ENCODE measurements at places on chromosomes 4 and X.

GRCh38 chr4:8703401-8703696 lies 110.8 kb downstream of the CPZ start:
- no peak for DNase-seq

DNA sequence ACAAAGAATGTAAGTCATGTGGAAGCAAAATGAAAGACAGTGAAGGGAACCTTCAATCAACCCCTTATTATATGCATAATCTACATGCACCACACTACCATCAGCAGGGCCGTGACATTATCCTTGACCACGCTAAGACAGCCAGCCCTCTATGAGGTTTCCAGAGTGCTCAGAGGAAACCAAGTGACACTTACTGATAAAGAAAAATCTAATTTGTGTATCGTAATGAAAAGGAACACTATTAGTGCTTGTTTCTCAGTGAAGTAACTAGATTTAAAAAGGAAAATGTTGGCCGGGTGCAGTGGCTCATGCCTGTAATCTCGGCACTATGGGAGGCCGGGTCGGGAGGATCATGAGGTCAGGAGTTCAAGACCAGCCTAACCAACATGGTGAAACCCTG lies 56.4 kb downstream of the ABCG2 start:
- no peak for DNase-seq

- DNase-seq: no peak
Measured at GRCh38 chrX:29870608-29871007, 344.8 kb upstream of the MAGEB2 start.

- no peak for DNase-seq
Measured at GRCh38 chr4:128524311-128524710, 236.7 kb upstream of the PGRMC2 start.

GRCh38 chr4:46934726-46935125 lies 25.7 kb upstream of the COX7B2 start:
- DNase-seq: no peak

DNA sequence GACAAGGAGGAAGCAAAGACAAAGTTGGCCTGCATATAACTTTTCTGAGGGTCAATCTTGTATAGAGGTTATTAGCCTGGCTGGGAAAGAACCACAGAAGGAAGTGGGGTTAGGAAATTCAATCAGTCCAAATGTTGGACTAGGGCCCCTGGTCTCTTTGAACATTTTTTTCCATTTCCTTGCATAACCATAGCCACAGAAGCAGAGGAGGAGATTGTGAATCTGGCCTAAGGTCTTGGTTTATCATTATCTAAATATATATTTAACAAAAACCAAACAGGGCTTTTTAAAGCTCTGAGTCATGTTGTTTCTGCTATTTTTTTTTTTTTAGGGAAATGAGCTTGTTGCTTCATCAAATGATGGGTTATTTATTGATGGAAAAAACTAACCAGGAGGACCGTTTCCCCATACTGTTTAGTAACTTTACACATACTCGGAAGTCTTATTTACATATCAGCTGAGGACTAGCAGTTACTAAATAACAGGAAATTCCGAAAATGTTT lies 97.7 kb upstream of the ACSL4 start:
- DNase-seq: no peak

DNA sequence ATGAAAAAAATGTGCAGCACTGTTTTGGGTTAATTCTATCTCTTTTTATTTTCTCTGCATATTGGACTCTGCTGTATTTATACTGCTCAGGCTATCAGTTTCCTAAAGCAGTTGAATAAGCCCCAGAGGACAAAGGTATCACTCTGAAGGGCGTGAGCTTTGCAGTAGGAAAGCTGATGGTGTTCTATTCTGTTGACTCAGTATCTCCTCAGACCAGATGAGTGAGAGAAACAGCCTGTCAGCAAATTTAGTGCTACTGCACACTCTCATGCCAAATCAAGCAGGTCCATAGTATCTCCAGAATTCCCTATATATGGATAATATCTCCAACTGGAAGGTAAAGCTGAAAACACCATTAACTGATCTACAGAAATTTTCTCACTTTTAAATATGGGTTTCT lies 132.3 kb upstream of the UGT8 start:
- no peak for DNase-seq

DNA sequence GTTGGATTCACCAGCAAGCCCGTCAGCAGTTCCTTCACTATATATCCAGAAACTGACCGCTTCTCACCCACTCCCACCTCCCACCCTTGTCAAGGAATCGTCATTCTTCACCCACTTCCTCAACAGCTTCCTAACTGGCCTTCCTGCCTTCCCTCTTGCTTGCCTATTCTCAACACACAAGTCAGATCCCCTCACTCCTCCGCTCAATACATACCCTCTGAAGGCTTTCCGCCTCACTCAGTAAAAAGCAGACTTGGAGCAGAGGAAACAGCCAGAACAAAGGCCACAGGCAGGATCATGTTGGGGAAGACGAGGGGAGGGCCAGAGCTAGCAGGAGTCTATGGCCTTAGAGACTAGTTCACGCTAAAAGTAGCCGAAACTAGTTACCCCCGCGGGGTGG lies 23.7 kb downstream of the RWDD4 start:
- no peak for DNase-seq

- no peak for DNase-seq
Measured at GRCh38 chrX:137290011-137290410, 256.2 kb upstream of the GPR101 start.

- no peak for DNase-seq
Measured at GRCh38 chrX:153828308-153828707, 2.0 kb downstream of the PDZD4 start.

- DNase-seq: no peak
Measured at GRCh38 chr4:2931512-2932301, 31.5 kb downstream of the NOP14 start.

GRCh38 chrX:132292793-132293192 lies 73.5 kb upstream of the RAP2C start:
- DNase-seq: no peak

GRCh38 chrX:103329991-103330390 lies at the start of gene TCEAL7:
TSS of gene TCEAL7 (plus strand) at chrX:103330239. CDS start at chrX:103331404, 1,165 bp downstream.
- DNase-seq: no peak

DNA sequence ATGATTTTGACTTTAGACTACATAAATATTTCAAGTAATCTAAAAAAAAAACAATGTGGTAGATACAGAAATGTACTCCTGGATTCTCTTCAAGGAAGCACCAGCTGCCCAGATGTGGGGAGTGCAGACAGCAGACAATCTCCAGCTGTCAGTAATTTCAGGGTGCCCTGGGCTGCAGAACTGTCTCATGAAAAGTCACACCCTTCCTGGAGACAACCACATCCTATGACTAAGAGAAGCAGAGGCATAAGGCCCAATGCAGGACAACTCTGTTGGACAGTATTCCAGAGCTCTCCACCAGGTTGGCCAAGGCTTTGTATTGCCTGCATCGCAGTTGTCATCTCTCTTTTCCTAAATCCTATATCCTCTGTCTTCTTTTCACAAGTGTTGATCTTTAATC lies 34.4 kb upstream of the BLTP1 start:
- no peak for DNase-seq

GRCh38 chr4:14069886-14070285 lies 442.4 kb upstream of the BOD1L1 start:
- no peak for DNase-seq

DNA sequence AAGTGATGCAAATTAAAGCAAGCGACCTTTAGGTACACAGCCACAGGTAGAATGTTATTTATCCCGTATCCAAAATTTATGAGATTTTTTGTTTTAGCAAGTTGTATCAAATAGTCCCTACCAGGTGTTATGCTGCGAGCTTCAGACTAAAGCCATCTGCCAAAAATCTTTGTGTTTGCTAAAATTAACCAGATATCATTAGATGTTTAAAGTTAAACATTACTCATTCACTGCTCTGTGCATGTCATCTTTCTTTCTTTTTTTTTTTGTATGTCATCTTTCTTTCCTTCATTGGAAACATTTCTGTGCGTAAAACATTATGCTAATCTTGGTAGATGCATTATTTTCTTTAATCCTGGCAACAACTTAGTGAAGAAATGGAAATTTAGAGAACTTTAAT lies 173.1 kb downstream of the FHIP1A start:
- DNase-seq: no peak

GRCh38 chr4:85496933-85497332 lies 22.0 kb downstream of the ARHGAP24 start:
- DNase-seq: no peak

DNA sequence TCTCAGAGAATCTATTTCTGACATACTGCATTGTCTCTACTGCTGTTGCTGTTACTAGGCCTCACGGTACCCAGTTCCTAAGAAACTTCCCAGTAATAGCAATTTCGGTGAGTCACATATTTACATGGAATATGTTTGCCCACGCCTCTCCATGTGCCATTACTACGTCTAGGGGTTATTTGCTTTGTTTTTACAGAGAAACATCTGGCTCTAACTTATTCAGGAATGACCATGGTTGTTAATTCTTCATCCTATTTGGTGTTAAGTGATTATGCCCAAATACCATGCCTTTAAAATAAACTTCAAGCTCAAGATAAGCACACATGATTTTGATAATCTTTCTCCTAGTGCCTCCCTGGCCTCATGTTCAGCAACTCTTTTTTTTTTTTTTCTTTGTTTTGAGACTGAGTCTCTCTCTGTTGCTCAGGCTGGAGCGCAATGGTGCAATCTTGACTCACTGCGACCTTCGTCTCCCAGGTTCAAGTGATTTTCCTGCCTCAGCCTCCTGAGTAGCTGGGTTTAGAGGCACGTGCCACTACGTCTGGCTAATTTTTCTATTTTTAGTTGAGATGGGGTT lies 101.0 kb upstream of the HS3ST1 start:
- no peak for DNase-seq

- DNase-seq: no peak
Measured at GRCh38 chr4:72473434-72473900, 95.6 kb downstream of the ADAMTS3 start.

GRCh38 chr4:92651536-92651935 lies 347.8 kb downstream of the GRID2 start:
- no peak for DNase-seq

DNA sequence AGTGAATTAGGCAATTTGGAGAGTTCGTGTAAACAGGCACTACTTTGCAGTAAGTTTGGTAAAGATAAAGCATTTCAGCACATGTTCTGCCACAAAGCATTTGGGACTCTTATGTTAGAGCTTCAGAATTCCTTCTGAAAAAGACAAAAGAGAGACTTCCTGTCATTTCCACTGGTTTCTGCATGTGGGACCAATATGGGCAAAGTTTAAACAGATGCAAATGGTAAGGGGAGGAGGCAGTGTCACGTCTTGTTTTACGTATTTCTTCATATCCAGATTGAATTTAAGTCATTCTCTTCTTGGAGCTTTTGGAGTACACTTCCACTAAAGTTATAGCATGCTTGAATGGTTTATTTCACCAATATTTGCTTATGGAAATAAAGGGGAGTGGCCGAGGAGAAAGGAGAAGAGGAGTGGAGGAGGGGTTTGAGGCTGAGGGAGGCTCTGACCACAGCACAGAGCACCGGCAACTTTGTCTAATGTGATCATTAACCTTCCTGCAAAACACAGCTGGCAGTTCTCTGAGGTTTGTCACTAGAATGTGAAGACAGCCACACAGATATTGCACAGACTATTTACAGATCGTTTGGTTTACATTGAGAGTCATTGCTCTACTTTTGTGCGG lies at the start of gene APELA:
Gene APELA (plus strand): TSS at position 479 of the 625 bp plus-strand sequence. CDS start 154 bp downstream, outside the sequence.
- DNase-seq: no peak

- DNase-seq: no peak
Measured at GRCh38 chrX:129572422-129572821, 32.4 kb downstream of the OCRL start.

- DNase-seq: no peak
Measured at GRCh38 chr4:84954982-84955567, 11.4 kb downstream of the WDFY3 start.

DNA sequence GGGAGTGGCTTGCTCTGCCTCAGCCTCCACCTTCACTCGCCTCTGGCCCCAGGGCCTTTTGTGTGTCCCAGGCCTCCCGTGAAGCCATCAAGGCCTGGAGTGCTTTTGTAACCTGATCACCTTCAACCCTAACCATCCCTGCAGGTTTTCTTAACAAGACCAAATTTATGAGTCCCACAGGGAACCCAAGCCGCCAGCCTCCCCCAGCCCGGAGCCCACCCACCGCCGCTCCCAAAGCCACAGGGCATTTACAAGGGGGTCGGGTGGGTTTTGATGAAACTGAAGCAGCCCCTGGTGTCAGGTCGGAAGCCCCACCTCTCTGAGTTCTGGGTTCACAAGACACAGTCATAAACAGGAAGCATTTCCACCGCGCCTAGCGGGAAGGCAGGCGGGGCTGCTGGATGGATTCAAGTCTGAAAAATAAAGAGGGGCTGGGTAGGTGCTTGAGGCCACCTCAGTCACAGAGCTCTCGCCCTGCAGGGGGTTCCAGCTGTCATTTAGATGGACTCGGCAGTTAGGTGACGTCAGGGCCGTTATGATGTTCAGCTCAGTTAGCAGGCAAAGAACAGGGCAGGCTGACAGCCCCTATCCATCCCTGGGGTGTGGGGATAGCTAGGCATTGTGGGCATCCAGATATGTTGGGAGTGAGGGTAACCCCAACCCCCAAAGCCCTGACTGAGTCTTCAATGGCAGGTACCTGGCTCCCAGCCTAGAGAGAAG lies 128.5 kb downstream of the BCOR start:
- DNase-seq: no peak

DNA sequence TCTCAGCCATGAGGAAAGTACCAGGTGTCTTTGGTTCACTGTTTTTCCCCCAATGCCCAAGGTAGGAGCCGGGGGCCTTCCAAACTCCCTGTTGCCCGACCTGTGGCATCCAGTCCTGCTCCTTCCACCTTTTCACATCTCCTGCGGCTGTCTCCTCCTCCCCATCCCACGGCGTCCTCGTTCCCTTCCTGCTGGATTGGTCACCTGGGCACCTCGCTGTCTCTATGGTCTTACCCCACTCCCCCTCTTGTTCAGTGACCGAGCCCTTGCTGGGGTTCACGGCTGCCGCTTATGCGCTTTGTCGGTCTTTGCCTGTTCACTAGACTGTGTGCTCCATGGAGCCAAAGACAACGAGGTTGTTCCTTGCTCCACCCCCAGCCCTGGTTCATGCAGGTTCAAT lies 188.7 kb upstream of the PSAPL1 start:
- no peak for DNase-seq

GRCh38 chr4:79673898-79674297 lies 265.9 kb upstream of the GK2 start:
- no peak for DNase-seq

DNA sequence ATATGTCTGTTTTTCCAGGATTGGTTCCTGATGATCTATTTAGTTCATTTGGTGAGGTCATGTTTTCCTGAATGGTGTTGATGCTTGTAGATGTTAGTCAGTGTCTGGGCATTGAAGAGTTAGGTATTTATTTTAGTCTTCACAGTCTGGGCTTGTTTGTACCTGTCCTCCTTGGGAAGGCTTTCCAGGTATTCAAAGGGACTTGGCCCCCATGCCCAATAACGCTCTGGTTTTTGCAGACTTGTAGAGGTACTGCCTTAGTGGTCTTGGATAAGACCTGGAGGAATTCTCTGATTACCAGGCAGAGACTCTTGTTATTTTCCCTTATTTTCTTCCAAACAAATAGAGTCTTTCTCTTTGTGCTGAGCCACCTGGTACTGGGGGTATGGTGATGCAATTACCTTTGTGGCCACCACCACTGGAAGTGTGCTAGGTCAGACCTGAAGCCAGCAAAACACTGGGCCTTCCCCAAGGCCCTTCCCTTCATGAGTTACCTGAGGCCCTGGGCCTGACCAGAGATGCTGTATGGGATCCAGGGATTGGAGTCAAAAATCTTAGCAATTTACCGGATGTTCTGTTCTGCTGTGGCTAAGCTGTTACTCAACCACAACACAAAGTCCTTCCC lies 63.3 kb upstream of the RXFP1 start:
- no peak for DNase-seq
